ENCODE measurements at places on chromosomes 16 and 17.

- no peak for DNase-seq
These were observed 6.1 kb downstream of the ZP2 start for GRCh38 chr16:21205303-21205702.

- no peak for DNase-seq
These were observed 44.3 kb downstream of the OMG start for GRCh38 chr17:31252741-31253140.

GRCh38 chr16:79628988-79629387 lies 28.5 kb upstream of the MAF start:
- DNase-seq = no peak

DNA sequence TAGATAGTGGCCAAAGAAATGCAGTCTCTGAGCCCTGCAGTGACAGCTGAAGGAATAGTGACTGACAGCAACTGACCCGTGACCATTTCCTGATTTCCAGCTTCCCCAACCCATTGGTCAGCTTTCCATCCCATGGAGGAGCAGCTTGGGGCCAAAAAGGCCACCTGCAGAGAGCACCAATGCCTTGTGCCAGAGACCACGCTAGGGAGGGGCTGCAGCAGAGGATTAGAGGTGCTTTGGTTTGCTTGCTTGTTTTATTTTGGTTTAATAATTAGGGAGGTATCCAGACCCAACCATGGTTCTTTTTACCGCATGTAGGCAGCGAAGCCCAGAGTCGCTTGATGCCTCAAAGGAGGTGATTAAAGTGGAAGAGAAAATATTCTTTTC lies 61.3 kb upstream of the SIAH1 start:
- no peak for DNase-seq

GRCh38 chr17:77101521-77102410 lies 39.0 kb upstream of the SEC14L1 start:
- DNase-seq = no peak

GRCh38 chr16:71358464-71358998 lies at the start of gene CALB2:
Gene CALB2, plus strand, starts transcription at chr16:71358723. Its CDS starts 70 bp downstream, at chr16:71358793.
- peak; percentile 84 for DNase-seq

GRCh38 chr17:4604111-4604644 lies 19.8 kb downstream of the SMTNL2 start:
- peak; percentile 5 for DNase-seq

DNA sequence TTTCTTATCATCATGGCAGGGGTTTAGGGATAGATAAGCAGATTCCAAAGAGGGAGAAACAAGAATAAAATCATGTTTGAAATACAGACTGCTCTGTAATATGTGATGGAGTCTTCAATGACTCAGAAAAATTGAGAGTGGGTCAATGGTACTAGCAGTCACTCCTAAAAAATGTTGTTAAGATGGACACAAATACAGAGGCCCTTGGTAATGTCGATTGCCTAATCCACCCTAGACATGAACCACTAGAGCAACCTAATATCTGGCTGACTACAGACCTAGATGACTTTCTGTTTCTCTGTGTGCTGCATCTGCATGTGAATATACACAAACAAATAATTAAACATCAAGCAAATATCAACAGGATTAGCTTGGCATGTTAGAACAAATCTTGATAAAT lies 135.8 kb downstream of the CDH8 start:
- DNase-seq = no peak

DNA sequence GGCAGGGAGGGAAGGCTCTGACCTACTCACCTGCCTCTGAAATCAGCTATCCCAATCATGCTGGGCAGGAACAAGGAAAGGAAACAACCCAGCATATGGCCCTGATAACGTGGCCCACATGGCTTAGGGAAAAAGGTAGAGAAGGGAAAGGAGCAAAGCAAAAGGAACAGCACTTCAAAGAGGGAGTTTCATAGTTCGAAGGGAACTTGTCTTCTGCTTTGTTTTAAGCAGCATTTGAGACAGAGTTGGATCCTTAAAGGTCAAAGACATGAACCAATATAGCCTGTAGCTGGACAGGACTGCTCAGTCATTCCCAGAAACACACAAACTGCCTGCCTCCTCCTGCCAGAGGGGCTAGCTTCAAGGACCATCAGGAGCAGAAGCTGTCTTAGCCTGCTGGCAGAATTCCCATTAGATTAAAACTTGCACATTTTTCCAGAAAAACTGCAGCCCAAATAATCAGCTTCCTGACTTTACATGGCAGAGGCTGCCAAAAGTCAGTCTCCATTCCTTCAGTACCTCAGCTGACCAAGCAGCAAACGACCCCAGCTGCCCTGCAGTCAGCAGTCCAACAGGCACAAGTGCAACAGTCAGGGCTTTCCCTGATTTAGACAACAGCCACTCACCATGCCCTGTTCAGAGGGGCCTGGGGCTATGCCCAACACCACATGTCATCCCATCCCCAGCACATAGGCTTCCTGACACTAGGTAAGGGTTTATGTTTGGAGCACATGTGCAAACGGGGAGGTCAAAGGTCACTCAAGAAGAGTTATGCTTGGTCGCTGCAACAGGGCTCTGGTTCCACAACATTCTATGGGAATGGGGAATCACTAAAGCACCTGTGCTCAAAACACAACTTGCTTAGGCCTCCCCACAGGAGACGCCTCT lies 32.5 kb downstream of the RANBP10 start:
- no peak for DNase-seq

GRCh38 chr17:56020369-56020768 lies 132.9 kb upstream of the ANKFN1 start:
- no peak for DNase-seq

- DNase-seq = no peak
These were observed 55.4 kb downstream of the TNRC6C start for GRCh38 chr17:78013683-78014467.

DNA sequence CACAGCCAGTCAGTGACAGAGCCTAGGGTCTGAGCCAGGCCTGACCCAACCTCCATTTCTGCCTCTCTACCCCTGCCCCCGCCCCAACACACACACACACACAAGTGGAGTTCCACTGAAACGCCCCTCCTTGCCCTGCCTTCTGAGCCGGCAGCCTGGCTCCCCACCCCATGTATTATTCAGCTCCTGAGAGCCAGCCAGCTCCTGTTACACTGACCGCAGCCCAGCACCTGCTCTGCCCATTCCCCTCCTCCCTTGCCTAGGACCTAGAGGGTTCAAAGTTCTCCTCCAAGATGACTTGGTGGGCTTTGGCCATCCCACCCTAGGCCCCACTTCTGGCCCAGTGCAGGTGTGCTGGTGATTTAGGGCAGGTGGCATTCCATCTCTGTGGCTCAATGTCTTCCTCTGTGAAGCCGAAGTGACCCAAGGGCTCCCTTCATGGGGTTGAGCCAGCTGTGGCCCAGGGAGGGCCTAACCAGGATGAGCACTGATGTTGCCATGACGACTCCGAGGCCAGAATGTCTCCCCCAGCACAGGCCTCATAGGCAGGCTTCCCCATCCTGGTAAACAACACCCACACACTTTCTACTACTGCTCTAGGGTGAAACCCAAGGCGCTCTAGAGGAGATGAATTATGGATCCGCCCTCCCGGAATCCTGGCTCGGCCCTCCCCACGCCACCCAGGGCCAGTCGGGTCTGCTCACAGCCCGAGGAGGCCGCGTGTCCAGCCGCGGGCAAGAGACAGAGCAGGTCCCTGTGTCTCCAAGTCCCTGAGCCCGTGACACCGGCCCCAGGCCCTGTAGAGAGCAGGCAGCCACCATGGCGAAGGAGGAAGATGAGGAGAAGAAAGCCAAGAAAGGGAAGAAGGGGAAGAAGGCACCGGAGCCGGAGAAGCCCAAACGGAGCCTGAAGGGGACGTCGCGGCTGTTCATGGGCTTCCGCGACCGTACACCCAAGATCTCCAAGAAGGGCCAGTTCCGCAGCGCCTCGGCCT lies 9.7 kb downstream of the MYO15A start:
- no peak for DNase-seq

DNA sequence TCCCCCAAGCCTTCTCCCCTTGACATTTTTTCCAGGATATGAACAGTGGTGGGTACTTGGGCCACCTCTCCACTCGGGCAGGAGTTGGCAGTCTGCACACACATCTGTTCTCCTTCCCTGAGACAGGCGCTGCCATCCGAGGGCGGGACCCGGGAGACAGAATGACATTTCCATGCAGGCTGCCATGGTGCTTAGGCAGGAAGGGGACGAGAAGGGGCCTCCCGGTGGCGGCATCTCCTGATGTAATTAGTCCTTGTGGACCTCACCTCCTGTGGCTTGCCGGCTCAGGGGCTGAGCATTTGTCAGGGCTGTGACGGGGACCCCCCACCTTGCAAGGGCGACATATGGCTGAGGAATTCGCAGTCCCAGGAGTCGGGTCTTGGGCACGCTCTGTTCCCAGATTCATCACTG lies 197.2 kb downstream of the FOXL1 start:
- no peak for DNase-seq

DNA sequence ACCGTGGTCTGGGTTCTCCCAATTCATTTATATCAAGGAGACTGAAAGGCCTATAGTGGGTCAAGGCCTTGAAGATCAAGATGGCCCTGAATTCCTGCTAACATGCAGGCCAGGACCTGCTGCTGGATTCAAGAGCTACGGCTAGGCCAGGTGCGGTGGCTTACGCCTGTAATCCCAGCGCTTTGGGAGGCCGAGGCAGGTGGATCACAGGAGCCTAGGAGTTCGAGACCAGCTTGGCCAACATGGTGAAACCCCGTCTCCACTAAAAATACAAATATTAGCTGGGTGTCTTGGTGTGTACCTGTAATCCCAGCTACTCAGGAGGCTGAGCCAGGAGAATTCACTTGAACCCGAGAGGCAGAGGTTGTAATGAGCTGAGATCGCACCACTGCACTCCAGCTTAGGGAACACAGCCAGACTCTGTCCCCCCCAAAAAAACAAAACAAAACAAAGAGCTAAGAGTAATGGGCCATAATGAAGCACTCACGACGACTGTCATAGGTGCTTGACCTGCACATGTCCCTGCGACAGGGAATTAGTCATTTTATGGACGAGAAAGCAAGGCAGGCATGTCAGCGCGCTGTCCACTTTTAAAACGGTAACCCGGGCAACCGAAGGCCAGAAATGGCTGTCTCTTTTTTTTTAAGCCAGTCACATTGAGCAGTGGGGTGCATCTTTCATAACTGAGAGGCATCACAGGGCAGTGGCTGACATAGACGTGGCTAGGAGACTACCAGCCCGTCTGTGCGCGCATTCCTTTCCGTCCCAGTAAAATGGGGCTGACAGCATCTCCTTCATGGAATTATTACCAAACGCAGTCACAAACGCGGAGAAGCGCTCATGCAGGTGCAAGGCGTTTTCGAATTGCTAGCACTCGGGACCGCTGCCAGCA lies 1.0 kb upstream of the FBRS start:
- DNase-seq = no peak

GRCh38 chr17:5583426-5584382 lies 605 bp downstream of the NLRP1 start:
- DNase-seq = no peak

GRCh38 chr17:53470626-53471025 lies 352.1 kb upstream of the KIF2B start:
- DNase-seq = no peak

- no peak for DNase-seq
These were observed 1.9 kb upstream of the FGF11 start for GRCh38 chr17:7437369-7437863.

DNA sequence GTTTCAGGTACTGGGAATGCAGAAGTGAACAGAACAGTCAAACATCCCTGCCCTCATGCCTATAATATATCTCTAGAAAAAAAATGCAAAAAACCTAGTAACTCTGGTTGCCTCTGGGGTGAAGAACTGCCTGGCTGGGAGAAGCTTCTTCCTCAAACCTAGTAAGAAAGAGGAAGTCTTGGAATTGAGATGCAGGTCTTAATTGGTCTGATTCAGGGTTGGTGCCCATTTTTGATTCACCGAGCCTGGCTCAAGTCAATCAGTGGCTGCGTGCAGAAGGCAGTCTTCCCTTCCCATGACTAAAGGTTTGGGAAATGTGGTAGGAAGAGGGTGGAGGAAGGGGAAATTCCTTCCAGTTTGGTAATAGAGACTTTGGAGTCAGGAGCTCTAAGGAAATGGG lies 22.4 kb downstream of the CDRT15 start:
- DNase-seq = no peak

GRCh38 chr17:77394540-77395295 lies 253.9 kb downstream of the SEC14L1 start:
- DNase-seq = no peak

DNA sequence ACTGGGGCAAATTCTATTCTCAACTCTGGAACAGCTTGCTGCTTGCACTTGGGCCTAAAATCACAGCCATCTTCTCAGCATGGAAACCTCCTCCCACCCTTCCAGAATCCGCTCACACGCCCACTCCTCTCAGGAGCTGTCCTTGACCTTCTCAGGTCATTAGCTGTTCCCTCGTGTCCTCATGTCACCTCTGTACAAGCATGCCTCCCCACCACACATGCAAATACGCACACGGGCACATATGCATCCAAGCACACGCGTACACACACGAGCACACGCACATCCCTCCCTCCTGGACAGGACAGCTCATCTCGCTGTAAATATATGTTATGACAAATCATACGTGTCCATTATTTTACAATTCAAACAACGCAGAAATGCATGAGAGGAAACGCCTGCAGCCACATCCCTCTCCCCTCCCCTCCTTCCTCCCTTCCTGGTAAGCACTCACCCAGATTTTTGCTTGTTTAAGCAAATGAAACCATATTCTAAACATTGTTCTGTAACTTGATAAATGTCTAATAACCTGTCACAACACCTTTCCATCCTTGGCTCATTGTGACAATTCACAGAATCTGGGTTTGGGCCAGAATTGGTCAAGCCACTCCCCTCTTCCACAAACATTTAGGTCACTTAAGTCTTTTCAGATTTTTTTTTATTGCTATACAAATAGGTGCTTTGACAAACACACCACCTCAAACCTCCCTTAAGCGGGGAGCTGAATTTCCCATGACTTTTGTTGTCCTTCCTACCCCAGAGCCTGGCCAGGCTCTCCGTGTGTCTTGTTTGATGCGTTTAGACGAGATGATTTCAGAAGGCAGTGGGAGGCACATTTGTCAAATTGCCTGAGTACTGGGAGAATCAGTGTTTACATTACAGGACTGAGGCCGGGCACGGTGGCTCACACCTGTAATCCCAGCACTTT lies 41.7 kb downstream of the DNAH17 start:
- no peak for DNase-seq

GRCh38 chr17:67491009-67491680 lies 114.1 kb downstream of the PITPNC1 start:
- DNase-seq = no peak

DNA sequence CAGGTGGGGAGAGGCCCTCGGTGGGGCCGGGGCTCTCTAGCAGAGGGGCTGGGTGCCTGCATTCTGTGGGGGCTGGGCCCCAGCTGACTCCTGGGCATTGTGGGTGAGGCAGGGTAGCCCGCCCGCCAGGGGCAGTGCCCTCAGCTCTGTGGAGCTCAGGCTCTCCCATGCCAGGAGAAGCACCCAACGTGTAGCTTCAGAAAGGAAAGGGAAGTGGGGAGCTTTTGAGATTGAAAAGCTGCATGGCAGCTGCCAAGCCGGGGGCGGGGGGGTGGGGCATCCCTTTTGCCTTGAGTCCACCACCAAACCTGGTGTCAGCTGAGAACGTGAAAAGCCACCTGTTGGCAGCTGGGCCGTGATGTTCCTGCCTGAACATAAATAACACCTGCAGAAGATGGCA lies 192.1 kb upstream of the CIBAR2 start:
- no peak for DNase-seq
